ENCODE measurements at places on chromosomes 6 and 20. TPM values are rescaled to one million over a fixed set of nuclear protein-coding genes. Genes with fewer than 3 reads are reported as not detected.

- H3K27me3 ChIP-seq = no peaks in the 10 kb centered on the region
- H3K27ac ChIP-seq = no peak overlapping the region
- no peak overlapping the region for H3K4me3 ChIP-seq
- no peak for DNase-seq
- no peaks in the 10 kb centered on the region for H3K4me1 ChIP-seq
These were observed 24.7 kb downstream of the EDN3 start for GRCh38 chr20:59325142-59325523.

DNA sequence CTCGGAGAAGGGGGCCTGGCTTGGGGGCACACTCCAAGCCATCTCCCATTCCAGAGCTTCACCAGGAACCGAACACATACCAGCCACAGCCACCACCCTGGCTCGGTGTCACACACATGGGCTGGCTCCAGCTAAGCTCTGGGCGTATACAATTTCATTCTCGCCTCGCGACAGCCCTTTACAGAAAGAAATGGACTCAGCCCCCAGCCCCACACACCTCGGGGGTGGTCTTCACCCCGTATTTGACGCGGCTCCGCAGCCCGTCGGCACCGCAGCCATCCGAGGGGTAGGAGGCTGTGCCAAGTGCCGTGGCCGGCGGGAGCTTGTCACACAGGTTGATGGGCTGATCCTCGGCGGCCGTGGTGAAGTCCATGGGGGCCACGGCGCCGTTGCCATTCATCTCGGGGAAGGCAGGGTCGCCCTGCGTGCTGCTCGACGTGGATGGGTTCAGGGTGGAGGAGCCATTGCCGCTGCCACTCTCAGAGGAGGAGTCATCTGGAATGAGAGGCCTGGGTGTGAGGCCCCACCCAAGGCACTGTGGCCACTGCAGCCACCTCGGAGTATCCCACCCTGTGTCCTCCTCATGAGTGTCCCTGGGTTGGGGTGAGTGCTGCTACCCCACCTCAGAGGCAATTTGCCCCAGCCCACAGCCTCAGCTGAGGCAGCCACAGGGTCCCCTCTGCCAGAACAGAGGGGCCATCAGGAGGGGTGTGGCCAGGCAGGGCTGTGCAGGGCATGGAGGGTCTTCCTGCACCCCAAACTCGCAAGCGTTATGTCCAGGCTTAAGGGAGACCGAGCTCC, 98.0 kb downstream of the ASXL1 start:
- H3K27ac ChIP-seq = peak overlapping the region; percentile 59
- H3K4me3 ChIP-seq = no peak overlapping the region
- no peaks in the 10 kb centered on the region for H3K27me3 ChIP-seq
- peak; percentile 79 for DNase-seq
- peaks cover 18% of the 10 kb centered on the region for H3K4me1 ChIP-seq

DNA sequence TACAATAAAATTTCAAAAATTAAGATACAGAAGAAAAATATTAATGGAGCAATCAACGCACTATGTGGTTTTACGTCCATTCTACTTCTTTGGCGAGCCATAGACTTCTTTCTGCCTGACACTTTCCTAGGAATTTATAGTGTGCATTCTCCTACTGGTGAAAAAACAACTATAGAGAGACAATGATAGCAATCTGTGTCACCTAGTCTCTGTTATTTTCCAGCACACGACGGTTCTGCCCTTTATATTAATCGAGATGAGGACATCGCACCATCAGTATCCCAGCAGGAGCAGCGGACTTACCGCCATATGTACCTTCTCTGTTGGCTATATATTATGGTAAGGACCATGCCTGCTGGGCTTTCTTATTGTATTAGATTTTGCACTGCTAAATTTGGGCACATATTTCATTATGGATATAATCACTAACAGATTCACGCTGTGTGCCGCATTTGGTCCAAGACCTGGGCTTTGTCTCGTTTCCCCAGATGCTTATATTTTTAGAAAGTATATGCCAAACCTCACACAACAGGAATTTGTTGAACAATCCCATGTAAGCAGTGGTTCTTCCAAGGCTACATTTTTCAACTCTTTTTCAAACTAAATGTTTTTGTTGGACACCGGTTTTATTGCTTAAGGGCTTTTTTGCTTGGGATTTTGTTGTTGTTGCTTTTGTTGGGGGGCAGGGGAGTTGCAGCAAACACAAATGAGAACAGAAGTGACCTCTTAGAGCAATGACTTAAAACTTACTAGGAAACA, 166.4 kb downstream of the ADAT2 start:
- no peaks in the 10 kb centered on the region for H3K36me3 ChIP-seq
- no peaks in the 10 kb centered on the region for H3K4me1 ChIP-seq
- H3K4me3 ChIP-seq = no peak overlapping the region

DNA sequence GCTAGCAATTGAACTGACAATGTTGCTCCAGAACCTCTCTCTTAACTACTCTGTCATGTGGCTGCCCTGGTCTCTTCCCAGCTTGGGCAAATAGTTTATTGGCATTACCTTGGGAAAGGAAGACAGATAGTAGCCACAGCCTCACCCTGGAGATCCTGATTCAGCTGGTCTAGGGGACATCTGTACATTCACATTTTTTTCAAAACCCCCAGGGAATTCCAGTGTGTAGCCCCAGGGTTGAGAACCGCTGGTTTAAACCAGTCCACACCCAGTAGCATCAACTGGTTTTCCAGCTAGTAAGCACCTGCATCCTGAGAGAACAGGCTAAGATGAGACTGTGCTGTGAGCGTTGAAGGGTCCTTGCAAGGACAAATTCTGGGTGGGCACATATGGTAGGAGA, 9.6 kb downstream of the SCUBE3 start:
- H3K4me1 ChIP-seq = no peaks in the 10 kb centered on the region
- H3K36me3 ChIP-seq = no peaks in the 10 kb centered on the region
- H3K27me3 ChIP-seq = no peaks in the 10 kb centered on the region
- no peak overlapping the region for H3K27ac ChIP-seq
- DNase-seq = no peak

DNA sequence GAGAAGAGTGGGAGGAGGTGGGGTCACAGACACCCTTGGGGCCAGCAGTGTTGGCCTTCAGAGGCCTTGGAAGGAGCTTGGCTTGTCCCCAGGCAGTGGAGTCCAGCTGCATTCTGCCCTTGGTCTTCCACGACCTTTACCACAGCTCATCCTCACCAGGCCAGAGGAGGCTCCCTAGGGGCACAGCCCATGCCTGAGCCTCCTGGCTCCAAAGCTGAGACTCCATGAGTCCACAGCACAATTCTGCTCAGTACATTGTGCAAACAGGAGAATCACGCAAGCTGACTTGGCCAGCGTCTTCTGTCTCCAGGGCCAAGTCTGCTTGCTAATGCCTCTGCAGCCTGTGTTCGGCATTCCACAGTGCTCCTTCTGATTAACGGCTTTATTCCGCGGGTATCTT, 337.2 kb downstream of the SMOC2 start:
- DNase-seq = no peak
- H3K36me3 ChIP-seq = no peaks in the 10 kb centered on the region
- H3K4me3 ChIP-seq = no peak overlapping the region
- H3K27me3 ChIP-seq = no peaks in the 10 kb centered on the region

DNA sequence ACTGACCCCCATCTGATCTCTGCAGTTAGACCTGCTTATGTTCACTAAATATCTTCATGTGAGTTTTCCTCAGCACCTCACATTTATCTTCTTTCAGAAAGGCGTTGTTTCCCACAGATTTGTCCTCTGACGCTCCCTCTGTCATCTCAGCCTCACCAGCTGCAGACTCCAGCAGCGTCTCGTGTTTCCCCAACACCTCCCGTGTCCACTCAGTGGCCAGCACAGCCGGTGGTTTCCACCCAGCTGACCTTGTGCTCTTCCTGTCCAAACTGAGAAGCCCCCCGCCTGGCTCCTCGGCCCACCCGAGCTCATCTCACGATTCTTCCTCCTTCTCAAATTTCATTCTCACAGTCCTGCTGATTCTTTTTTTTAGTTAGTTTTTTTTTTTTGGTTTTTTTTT, 12.5 kb downstream of the ERMARD start:
- DNase-seq = no peak
- no peak overlapping the region for H3K4me3 ChIP-seq
- H3K27ac ChIP-seq = no peak overlapping the region

GRCh38 chr20:62603021-62603906, 39.0 kb upstream of the SLCO4A1 start:
- peak overlapping the region; percentile 89 for H3K27ac ChIP-seq
- H3K36me3 ChIP-seq = no peaks in the 10 kb centered on the region
- H3K4me3 ChIP-seq = peak overlapping the region; percentile 1
- H3K4me1 ChIP-seq = peaks cover 56% of the 10 kb centered on the region

DNA sequence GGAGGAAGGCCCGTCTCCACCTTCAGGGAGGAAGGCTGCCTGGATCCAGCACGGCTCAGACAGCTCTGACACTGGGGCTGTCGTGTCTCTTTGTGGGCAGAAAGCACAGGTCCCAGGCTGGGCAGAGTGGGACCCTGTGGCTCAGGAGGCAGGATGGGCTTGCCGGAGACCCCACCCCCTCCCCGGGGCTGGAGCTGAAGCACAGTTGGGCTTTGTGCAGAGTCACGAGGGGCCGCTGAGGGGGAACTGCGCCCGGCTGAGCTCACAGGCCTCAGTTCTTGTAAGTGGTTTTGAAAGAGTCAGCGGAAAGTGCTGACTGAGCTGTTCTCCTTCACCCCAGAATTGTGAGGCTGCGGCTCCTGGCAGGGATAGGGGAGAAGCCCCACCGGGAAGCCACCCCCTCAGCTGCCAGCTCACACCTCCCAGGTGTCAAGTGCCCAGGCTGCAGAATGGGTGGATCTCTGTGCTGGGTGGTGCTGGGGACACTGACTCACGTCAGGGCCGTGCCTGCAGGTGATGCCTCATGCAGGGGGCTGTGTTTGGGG, 145.5 kb upstream of the RNF24 start:
- H3K4me3 ChIP-seq = no peak overlapping the region
- H3K36me3 ChIP-seq = no peaks in the 10 kb centered on the region
- peak; percentile 80 for DNase-seq
- H3K27ac ChIP-seq = no peak overlapping the region

GRCh38 chr6:36252005-36252404, 17.9 kb upstream of the PNPLA1 start:
- no peak overlapping the region for H3K27ac ChIP-seq
- DNase-seq = no peak
- no peaks in the 10 kb centered on the region for H3K4me1 ChIP-seq
- H3K4me3 ChIP-seq = no peak overlapping the region

DNA sequence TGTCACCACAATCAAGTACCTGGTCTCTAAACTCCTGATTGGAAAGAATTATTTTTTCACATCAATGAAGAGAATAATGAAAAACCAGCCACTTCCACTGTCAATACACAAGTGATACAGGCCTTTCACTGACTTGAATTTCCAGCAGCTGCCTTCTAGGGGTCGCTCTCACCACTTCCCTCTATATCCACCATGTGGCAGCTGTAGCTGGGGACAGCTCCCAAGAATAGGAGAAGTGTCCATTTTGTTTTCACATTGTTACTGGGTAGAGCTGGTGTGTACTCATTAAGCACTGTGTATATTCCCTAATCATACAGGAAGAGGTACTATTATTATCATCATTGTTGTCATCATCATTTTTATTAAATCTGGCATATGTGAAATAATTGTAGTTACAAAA, 438.4 kb upstream of the SPTLC3 start:
- H3K36me3 ChIP-seq = no peaks in the 10 kb centered on the region
- DNase-seq = no peak
- no peak overlapping the region for H3K4me3 ChIP-seq
- no peak overlapping the region for H3K27ac ChIP-seq
- no peaks in the 10 kb centered on the region for H3K27me3 ChIP-seq
- no peaks in the 10 kb centered on the region for H3K4me1 ChIP-seq

- no peak overlapping the region for H3K4me3 ChIP-seq
- no peak overlapping the region for H3K27ac ChIP-seq
- no peaks in the 10 kb centered on the region for H3K36me3 ChIP-seq
- no peaks in the 10 kb centered on the region for H3K4me1 ChIP-seq
These were observed 259.6 kb downstream of the FOXC1 start for GRCh38 chr6:1869308-1869707.

DNA sequence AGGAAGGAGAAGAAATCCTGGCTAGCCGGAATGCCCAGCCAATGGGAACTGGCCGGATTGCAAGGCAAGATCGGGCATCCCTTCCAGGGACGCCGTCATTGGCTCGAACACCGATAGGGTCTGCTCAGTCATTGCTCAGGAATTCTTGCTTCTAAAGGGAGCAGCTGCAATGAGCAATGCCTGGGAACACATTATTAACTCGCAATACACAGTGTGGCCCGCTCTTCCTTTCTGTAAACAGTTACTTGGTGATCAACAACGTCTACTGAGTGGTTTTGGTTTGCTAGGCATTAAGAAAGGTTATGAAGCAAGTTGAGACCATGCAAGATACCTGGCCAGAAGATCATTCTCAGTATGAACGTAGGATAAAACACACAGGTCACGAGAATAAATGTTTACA, 165.4 kb upstream of the CITED2 start:
- H3K4me3 ChIP-seq = no peak overlapping the region
- no peaks in the 10 kb centered on the region for H3K36me3 ChIP-seq
- H3K27me3 ChIP-seq = no peaks in the 10 kb centered on the region
- peak; percentile 69 for DNase-seq

Gene SLA2
- total RNA-seq = 3.0 TPM
